ENCODE measurements at places on chromosomes 3 and 15. TPM values are rescaled to one million over a fixed set of nuclear protein-coding genes. Genes with fewer than 3 reads are reported as not detected.

DNA sequence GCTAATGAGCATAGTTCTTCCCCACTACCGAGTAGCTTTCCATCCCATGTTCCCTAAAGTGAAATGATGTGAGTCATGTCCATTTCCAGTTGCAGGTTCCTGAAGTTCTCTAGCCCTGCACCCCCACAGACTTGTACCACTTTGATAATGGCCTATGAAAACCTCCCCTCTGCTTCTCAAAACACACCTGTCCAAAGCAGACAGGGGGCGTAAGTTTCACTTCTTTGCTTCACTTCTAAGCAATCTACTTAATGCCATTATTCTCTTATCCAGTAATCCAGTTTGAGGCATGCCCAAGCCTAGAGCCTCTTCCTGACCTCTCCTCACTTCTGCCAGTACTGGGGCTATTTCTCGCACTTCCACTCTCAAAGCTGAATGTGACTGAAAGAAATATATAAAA lies 305.1 kb downstream of the IGSF11 start:
- DNase-seq = no peak

DNA sequence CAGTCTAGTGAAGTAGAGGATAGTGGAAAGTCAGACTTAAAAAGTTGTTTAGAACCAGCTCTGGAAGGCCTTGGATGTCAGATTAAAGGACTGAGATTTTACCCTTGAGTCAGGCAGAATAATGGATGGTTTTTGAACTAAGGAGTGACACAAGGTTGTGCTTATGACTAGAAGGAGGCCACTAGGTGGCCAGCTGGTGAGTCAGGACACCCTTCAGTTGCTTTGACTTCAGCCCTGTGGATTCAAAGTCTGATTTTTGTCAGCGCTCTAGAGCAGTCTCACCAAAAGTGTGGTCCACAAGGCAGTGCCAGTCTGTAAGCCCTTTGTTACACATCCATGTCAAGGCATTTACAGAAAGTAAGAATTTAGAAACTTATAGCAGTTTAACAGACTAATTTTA lies 3.8 kb upstream of the GABPB1 start:
- DNase-seq = no peak

- no peak for DNase-seq
These were observed 27.8 kb upstream of the PXYLP1 start for GRCh38 chr3:141203866-141204265.

GRCh38 chr3:160820022-160820421 lies 64.0 kb downstream of the PPM1L start:
- no peak for DNase-seq

- no peak for DNase-seq
These were observed 8.5 kb downstream of the CRBN start for GRCh38 chr3:3170998-3171397.

Gene GOLGA8G
- polyA plus RNA-seq = not detected

Gene RBM6
- polyA plus RNA-seq = 32.4 TPM

Gene SH3GL3
- polyA plus RNA-seq = 0.22 TPM

Gene XCR1
- not detected for polyA plus RNA-seq

Gene ECE2
- polyA plus RNA-seq = not detected
